LHCN-M2 (cell line): ENCODE measurements at places on chromosomes 16 and 17. TPM values are rescaled to one million over a fixed set of nuclear protein-coding genes. Genes with fewer than 3 reads are reported as not detected.

The SPN gene
- not detected in 2 replicates for total RNA-seq

The MPV17L gene
- 0.23 TPM in 1 of 2 replicates, not detected in the other for total RNA-seq

The PFAS gene
- 34.7 and 44.2 TPM in 2 replicates for total RNA-seq

The NSMCE1 gene
- total RNA-seq = 50.1 and 62.7 TPM in 2 replicates

The TCAP gene
- 0.40 TPM in 1 of 2 replicates, not detected in the other for total RNA-seq

The CCT6B gene
- total RNA-seq = 1.8 and 2.0 TPM in 2 replicates

The NPIPA3 gene
- 0.29 and 0.58 TPM in 2 replicates for total RNA-seq

The SYCE1L gene
- total RNA-seq = 0.40 and 0.45 TPM in 2 replicates

The LITAFD gene
- total RNA-seq = not detected in 2 replicates

The FNDC8 gene
- total RNA-seq = not detected in 2 replicates

The RNF227 gene
- total RNA-seq = 6.9 and 14.2 TPM in 2 replicates

The HS3ST3B1 gene
- total RNA-seq = 6.9 and 7.7 TPM in 2 replicates

The EVPL gene
- total RNA-seq = not detected in 2 replicates

The PIK3R5 gene
- total RNA-seq = not detected in 2 replicates

The CCDC92B gene
- total RNA-seq = not detected in 2 replicates

The SLC5A11 gene
- not detected in 2 replicates for total RNA-seq

The TBC1D26 gene
- total RNA-seq = not detected in 2 replicates

The CXCL16 gene
- 0.29 and 0.58 TPM in 2 replicates for total RNA-seq

The TBC1D3K gene
- not detected in 2 replicates for total RNA-seq
